Stimulated activated CD4-positive, alpha-beta T cell treated with anti-CD3 and anti-CD28 coated beads, Interleukin-15, amount 100 ng/mL, for 1 hour (primary cell): ENCODE measurements at places on chromosomes 2 and 18.

GRCh38 chr2:204583773-204584172 is 38.5 kb downstream of the PARD3B start:
- no peak for DNase-seq

GRCh38 chr2:98012561-98012991 is 16.8 kb upstream of the TMEM131 start:
- no peak for DNase-seq

GRCh38 chr2:168039881-168040280 is 207.5 kb downstream of the STK39 start:
- DNase-seq, result no peak

DNA sequence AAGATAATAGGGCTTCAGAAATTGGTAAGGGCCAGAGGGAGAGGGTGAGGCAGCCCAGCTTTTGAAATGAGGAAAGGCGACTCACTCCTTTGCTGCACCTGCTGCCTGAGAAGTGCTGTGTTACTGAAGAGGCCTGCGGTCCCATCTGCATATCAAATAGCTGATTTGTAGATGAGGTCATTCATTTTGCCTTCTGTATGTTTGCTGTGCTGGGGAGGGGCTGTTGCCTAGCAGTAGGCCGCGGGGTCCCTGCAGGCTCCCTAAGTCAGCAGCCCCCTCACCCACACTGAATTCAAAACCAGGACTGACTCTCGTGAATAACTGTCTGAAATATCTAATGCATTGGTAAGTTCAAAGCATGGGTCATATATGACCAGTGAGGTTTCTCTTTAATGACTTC is 377.2 kb downstream of the SOX11 start:
- no peak for DNase-seq

GRCh38 chr2:113192459-113193100 is 18.8 kb downstream of the PSD4 start:
- no peak for DNase-seq

DNA sequence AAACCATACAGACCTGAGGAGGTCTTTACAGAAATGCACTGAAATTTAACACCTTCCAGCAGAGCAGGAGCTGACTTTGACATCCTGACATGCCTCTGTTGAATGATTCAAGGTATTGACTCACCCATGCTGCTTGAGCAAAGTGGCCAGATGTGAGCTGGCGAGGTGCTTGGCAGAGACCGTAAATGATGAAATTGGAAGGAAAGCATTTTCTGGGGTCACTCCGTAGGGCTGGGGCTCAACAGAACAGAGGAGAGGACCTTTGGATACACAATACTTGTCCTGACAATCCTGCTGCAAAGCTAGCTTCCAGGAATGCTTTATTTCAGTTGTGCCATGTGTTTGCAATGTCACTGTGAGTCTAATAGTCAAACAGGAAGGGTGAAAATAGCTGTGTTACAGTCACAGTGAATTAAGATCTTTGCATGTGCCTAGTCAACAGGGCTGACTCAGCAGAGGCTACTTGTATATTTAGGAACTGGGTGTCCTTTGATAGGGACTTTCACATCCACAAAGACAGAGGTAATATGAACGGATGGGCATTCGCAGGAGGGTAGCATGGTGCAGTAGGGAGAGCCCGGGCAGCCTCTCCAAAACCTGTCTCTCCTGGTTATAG is 31.6 kb upstream of the NCK2 start:
- DNase-seq, result no peak

DNA sequence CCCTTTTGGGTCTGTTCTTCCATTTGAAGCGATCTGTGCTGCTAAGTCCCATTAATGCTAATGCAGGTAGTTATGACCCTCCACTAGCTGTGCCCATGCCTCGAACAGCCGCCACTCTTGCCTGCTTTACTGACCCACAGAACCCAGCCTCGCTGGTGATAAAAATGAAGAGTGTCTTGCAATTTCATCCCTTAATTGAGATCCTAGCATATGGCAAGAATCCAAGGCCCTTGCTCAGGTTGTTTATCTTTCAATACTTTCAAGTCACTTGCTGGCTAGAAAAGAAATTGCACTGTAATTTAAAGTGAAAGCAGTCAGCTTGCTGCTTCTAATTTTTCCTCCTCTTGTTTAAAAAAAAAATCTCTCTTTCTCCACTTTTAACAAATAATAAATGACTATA is 73.6 kb downstream of the ZNF521 start:
- DNase-seq, result no peak

DNA sequence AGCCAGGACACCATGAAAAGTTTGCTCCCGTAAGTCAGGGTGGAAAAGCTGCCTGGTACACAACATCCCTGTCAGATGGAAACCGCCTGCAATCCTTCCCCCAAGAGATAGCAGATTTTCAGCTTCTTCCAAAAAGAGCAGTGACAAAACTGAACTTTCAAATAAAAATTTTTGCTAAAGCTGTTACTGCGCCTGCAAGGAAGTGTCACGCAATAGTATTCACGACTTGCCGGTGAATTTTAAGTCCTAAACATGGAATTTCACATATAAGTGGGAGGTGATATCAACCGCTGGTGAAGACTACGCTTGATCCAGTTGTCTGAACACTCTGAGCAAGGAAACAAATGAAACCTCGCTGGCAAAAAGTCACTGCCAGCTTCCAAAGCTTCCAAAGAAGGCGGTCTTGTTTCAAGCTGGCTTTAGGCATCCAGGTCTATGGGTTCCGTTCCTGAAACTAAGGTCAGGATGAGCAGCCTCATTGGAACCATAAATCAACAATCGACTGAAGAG is 2.8 kb downstream of the COL6A3 start:
- DNase-seq, result no peak

GRCh38 chr2:105176429-105176828 is 65.1 kb upstream of the GPR45 start:
- DNase-seq, result no peak

GRCh38 chr2:46369783-46370182 is 72.6 kb downstream of the EPAS1 start:
- DNase-seq, result no peak

DNA sequence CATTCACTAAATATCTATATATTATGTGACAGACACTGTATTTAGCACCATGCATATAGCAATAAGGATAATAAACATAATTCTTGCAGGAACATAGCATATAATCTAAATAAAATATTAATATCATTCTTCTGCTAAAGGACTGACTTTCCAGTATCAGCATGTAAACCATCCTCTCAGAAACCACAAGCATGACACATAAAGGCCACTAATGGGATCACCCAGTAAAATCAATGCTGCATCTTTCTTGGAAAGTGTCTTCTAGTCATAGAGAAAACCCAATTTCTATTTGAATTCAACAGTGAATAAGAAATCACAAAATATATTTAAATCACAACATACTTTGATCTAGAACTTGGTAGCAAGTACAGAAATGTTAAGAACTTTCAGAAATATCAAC is 5.8 kb upstream of the LRP1B start:
- DNase-seq, result no peak

GRCh38 chr18:76923485-76924085 is 101.2 kb downstream of the ZNF236 start:
- no peak for DNase-seq

- DNase-seq, result no peak
Measured at GRCh38 chr2:136022396-136023146, 37.1 kb upstream of the DARS1 start.
